ENCODE measurements at places on chromosomes 16 and 17.

GRCh38 chr16:81652798-81653505 is 126.1 kb upstream of the PLCG2 start:
- DNase-seq, result no peak

DNA sequence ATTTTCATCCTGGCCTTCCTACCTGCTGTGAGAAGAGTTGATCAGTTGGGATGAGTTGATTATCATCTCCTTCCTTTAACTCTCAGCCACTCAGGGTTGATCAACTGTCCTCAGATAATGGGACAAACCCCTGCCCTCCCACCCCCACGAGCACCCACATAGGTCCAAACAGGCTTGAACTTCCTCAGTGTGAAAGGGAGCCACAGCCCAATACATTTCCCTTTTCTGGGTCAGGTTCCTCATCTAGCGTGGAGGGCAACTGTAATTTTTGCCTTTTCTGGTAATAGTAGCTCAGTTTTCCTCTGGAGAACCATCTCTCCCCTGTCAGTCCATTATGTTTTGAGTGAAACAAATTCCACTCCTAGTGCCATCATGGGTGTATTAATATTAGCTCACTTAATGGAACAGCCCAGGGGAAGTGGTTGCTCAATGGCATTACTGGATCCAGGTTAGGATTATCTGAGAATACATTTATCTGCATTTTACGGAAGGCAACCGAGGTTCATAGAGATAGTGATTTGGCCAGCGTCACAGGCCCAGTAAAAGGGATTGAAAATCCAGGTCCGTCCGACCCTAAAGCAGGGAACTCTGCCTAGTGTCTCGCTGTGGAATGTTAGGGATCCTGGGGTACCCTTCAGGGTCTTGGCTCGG is 476 bp upstream of the LPCAT2 start:
- DNase-seq, result no peak

GRCh38 chr17:3685174-3685573 is 10.8 kb downstream of the P2RX5 start:
- no peak for DNase-seq

GRCh38 chr16:25177512-25177830 is 39.3 kb upstream of the AQP8 start:
- DNase-seq, result no peak

- no peak for DNase-seq
Measured at GRCh38 chr16:51146256-51146924, 4.7 kb downstream of the SALL1 start.

GRCh38 chr16:71364133-71364681 is 5.7 kb downstream of the CALB2 start:
- DNase-seq, result no peak

DNA sequence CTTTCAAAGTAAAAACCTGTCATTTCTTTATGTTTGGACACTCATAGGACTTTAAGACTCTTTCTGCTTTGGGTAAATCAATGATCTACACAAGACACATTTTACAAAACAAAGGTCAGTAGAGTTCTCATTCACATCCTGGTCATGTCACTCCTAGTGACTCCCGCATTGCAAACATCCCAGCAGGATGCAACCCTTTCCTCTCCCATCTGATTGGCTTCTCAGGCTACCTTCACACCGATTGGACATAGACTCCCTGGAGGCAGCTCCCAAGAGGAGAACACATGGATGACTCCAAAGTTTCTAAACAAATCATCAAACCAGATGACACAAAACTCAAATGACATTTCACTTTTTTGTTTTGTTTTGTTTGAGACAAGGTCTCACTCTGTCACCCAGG is 43.8 kb upstream of the ACSM2B start:
- DNase-seq, result no peak

- no peak for DNase-seq
Measured at GRCh38 chr17:17510456-17511292, 14.5 kb upstream of the RASD1 start.

DNA sequence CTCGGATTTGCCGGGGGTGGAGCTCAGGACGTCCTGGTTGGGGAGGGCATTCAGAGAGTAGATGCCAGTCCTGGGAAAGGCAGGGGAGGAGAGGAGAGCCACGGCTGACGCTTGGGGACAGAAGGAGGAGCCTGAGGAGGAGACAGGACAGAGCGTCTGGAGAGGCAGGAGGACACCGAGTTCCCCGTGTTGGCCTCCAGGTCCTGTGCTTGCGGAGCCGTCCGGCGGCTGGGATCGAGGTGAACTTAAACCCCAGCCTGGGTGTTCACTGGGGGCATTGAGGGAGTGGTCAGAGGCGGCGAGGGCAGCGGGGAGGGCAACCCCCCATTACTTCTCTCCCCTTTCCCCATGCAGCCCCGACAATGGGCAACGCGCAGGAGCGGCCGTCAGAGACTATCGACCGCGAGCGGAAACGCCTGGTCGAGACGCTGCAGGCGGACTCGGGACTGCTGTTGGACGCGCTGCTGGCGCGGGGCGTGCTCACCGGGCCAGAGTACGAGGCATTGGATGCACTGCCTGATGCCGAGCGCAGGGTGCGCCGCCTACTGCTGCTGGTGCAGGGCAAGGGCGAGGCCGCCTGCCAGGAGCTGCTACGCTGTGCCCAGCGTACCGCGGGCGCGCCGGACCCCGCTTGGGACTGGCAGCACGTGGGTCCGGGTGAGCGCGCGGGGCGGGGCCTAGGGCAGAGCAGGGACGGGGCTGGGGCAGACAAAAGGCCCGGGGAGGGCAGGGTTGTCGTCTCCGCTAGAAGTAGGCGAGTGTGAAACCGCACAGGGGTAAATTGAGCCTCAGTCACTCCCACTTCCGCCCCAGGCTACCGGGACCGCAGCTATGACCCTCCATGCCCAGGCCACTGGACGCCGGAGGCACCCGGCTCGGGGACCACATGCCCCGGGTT is 3.7 kb downstream of the NOL3 start:
- DNase-seq, result no peak

DNA sequence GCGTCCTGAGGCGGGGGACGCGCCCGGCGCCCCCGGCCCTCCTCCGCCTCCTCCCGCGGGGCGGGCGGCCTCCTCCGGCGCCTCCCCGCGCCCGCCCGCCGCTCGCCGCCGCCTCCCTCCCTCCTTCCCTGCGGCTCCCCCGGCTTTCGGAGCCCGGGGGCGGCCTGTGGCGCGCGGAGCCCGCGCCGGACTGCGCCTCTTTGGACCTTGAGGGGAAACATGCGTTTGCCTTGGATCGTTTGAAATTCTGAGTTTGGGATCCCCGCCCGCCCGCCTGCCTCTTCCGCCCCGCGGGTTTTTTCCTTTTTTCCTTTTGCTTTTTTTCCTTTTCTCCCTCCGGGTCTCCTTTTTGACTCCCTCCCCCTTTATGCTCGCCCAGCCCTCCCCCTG is 390 bp downstream of the ZNRF1 start:
- no peak for DNase-seq

GRCh38 chr16:82633964-82634600 is 7.3 kb downstream of the CDH13 start:
- no peak for DNase-seq

- peak; percentile 34 for DNase-seq
Measured at GRCh38 chr17:74123350-74123749, 80.1 kb upstream of the RPL38 start.

- DNase-seq, result no peak
Measured at GRCh38 chr17:49829026-49829425, 18.8 kb downstream of the TAC4 start.

GRCh38 chr16:9249534-9249933 is 158.1 kb downstream of the HAPSTR1 start:
- DNase-seq, result no peak

GRCh38 chr16:80924372-80924978 is 82.2 kb downstream of the CMC2 start:
- DNase-seq, result peak; percentile 18

DNA sequence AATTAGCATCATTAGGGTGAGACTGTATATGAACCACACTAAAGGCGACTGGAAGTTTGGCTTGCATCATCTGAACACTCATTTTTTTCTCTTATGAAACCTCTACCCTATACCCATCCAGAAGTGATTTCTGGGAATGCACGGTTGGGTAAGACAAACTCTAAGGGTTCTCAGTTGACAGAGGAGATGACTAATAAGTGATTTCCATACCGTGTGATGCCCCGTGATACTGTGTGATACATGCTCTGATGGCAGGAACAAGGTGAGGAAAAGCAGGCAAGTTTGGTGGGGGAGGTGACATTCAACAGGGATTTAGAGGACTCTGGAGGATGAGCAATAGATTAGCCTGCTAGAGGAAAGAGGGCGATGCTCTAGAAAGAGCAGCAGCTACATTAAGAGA is 156.4 kb upstream of the CCL2 start:
- DNase-seq, result no peak

DNA sequence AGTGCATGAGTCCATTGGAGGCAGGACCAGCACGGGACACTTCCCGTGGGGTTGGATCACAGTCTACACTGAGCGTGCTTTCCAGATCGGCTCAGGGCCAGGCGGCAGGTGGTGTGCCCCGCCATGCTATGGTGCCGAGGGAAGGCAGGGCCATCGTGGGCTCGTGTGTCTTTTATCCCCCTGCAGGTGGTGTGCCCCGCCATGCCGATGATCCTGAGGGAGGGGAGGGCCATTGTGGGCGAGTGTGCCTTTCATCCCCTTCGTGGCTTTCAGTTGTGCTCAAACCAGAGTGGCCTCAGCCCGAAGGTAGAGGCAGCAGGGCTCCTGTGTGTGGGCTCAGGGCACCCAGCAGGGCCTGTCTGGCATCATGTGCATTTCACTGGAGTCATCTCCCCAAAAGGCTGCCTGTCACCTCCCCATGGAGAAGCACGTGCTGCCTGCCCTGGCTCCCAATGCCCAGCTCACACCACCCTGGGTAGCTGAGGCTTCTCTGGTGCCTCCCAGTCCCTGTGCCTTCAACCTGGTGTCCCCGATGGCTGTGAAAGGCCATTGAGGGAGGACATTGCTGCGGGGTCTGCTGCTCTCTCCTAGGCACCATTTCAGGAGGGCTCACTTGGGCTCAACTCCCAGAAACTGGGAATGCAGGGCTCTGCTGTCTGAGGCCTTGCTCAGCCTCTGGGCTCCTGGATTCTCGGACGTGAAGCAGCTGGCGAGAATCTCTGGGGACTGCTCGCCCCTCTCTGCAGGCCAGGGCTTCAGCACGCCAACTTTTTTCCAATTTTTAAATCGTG is 207.6 kb downstream of the NPIPB11 start:
- DNase-seq, result no peak

- no peak for DNase-seq
Measured at GRCh38 chr17:57633236-57633635, 111.9 kb downstream of the CCDC182 start.

DNA sequence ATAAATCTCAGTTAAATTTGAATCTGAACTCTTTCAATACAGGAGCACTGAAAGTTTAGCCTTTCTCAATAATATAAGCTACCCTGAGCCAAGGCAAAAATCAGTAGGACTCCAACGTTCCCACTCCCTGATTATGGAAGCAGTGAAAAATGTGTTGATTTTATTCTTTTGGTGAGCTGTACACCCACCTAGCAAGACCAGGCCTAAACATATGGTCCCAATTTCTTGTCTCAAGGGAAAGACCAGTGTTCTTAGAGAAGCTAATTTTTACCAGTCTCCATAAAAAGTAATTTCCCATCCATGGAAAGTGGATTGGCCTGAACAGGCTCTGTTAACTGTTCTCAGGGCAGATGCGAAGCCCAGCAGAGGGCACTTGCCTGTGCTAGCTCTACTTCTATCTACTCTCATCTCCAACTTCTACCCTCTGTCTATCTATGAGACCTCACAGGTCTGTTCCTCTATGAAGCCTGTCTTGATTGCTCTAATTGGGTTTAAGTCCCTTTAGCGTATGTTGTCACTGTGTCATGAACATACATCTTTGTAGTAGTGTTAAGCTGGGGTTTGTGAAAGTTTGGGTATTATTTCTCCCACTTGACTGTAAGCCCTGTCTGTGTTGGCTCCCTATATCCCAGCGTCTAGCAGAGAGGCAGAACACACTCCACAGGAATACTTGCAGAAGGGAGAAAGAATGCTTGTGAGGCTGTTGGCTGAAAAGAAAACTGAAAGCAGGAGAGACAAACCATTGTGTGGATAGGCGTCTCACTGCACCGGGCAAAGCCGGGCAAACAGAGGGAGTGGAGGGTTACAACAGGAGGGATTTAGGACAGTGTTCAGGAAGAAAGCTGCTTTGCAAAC is 167.1 kb upstream of the MAF start:
- no peak for DNase-seq

GRCh38 chr16:2147981-2148671 is at the start of gene RAB26:
RAB26 (plus strand) TSS chr16:2148625; CDS start chr16:2148784, 159 bp downstream.
- no peak for DNase-seq

GRCh38 chr16:84150926-84151325 is 5.8 kb downstream of the DNAAF1 start:
- no peak for DNase-seq

- DNase-seq, result no peak
Measured at GRCh38 chr17:82793974-82794630, 42.2 kb downstream of the TBCD start.

DNA sequence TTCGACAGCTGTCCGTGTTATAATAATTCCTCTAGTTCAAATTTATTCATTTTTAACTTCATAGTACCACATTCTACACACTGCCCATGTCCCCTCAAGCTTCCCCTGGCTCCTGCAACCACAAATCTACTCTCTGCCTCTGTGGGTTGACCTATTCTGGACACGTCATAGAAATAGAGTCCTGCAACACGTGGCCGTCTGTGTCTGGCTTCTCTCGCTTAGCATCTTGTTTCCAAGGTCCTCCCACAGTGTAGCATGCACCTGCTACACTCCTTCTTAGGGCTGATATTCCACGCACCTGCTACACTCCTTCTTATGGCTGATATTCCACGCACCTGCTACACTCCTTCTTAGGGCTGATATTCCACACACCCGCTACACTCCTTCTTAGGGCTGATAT is 16.5 kb downstream of the SCGB1C2 start:
- no peak for DNase-seq

- DNase-seq, result no peak
Measured at GRCh38 chr17:8001976-8002720, at the start of gene GUCY2D. GUCY2D (plus strand) TSS chr17:8002615; CDS start chr17:8003048, 433 bp downstream.

DNA sequence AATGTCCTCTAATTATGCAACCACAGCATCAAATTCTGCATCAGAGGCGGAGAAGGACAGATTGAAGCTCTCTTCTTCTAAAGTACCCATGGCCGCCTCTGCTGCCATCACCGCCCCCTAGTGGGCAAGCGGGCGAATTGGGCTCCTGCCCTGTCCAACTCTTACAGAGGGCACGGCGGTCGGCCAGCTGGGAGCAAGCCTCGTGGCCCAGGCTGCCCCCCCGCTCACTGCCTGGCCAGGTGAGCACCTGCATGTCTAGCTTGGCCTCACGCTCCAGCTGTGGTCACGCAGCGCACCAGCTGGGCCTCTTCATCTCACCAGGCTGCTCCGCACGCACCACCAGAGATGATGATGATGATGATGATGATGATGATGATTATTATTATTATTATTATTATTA is 146.1 kb upstream of the TOM1L1 start:
- no peak for DNase-seq

DNA sequence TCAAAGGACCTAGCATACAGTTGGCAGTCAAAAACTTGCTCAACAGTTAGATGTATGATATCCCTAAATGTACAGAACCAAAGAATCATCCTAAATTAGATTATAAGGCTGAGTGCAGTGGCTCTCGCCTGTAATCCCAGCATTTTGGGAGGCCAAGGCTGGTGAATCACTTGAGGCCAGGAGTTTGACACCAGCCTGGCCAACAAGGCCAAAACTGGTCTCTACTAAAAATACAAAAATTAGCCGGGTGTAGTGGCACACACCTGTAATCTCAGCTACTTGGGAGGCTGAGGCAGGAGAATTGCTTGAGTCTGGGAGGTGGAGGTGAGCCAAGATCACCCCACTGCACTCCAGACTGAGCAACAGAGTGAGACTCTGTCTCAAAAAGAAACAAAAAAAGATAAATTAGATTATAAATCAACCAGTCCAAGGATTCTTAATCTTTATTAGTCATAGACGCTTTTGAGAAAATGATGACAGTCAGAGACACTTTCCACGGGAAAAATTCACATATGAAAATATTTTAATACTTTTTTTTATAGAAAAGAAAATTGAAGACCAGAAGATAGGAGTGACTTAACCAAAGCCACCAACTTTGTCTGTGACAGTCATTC is 77.6 kb downstream of the MMD start:
- DNase-seq, result no peak

All from fibroblast of skin of left biceps (primary cell).